ENCODE measurements at places on chromosomes 13 and 19.

GRCh38 chr19:47518139-47518538 is 3.3 kb upstream of the NAPA start:
- DNase-seq = no peak

- DNase-seq = no peak
These were observed 63.4 kb downstream of the SLC7A1 start for GRCh38 chr13:29532116-29532515.

- no peak for DNase-seq
These were observed 119.4 kb downstream of the DIAPH3 start for GRCh38 chr13:60044321-60044720.

DNA sequence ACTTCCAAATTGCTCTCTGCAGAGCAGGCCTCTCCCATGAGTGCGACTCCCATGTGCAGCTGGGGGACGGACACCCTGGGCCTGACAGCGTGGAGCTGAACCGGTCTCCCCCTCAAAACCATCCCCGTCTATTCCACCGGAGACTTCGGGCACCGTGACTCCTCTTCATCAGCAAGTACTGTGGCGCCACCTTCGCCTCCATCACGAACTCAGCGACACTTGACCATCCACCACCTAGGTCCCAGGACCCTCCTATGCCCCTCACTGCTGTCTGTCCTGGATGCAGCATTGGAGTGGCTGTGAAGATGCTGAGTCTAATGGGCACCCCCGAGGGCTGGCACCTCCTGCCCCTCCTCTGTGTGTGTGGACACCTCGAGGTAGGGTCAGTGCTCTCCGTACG is 20.6 kb downstream of the CILP2 start:
- no peak for DNase-seq

GRCh38 chr19:49129238-49129583 is 9.9 kb downstream of the PPFIA3 start:
- no peak for DNase-seq

DNA sequence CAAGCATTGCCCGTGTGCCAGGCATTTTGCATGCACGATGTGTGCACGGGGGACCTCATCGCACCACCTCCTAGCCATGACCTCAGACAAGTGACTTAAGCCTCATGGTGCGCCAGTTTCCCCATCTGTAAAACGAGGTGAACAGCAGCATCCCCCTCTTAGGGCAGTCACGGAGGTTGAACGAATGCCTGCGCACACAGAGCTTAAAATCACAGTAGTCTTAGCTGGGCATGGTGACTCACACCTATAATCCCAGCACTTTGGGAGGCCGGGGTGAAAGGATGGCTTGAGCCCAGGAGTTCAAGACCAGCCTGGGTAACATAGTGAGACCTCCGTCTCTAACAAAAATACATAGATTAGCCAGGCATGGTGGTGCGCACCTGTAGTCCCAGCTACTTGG is 48.6 kb downstream of the PIN1 start:
- no peak for DNase-seq

DNA sequence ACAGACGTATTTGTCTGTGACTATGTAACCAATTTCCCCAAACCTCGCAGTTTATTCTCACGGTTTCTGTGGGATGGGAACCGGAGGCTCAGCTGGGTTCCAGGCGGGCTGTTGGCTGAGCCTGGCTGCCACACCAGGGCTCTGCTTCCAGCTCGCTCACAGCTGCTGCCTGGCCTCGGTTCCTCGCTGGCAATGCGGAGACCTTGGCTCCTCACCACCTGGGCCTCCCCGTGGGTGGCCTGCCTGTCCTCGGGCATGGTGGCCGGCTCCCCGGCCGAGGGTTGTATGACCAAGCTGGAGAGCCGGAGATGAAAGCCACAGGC is 218.9 kb upstream of the MAB21L1 start:
- no peak for DNase-seq

GRCh38 chr19:39341129-39341718 is 997 bp upstream of the SAMD4B start:
- peak; percentile 18 for DNase-seq

GRCh38 chr19:41903193-41903953 is 20.4 kb downstream of the ARHGEF1 start:
- no peak for DNase-seq

DNA sequence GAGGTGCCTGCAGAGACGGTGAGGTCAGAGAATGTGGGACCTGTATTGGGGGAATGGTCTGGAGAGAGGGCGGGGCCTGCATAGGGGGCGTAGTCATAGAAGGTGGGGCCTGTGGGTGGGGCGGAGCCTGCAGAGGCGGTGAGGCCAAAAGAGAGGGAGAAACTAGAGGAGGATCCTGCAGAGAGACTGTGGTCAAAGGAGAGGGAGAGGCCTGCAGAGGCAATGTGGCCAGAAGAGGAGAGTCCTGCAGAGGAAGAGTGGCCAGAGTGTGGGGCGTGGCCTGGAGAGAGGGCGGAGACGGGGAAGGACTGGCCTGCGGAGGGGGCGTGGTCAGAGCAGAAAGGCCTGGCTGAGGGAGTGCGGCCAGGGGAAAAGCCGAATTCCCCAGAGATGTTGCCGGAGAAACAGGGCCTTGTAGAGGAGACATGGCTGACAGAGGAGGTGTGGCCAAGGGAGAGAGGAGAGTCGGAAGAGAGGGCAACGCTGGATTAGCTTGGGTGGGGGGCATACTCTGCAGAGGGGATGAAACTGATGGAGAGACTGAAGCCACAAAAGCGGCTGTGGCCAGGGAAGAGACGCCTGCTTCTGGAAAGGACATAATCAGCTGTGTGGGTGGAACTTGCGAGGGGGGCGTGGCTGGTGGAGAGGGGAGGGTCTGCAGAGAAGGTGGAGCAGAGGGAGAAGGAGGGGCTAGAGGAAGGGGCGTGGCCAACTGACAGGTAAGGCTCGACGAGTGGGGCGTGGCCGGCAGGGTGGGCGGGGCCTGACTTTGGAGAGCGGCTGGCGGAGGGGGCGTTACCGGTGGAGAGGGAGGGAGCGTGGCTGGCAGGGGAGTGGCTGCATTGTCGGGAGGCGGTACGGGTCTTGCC is 2.5 kb downstream of the PRR36 start:
- DNase-seq = peak; percentile 79

- no peak for DNase-seq
These were observed 11.6 kb upstream of the CLDN10 start for GRCh38 chr13:95540888-95541287.

GRCh38 chr13:30346153-30346788 is 38.9 kb upstream of the KATNAL1 start:
- DNase-seq = no peak

GRCh38 chr19:20351244-20351643 is 184.2 kb downstream of the ZNF486 start:
- DNase-seq = no peak

Measured in HEK293T (cell line).